ENCODE measurements at places on chromosomes 6 and 20. TPM values are rescaled to one million over a fixed set of nuclear protein-coding genes. Genes with fewer than 3 reads are reported as not detected.

The SLC17A2 gene
- total RNA-seq = not detected

The RSPH4A gene
- total RNA-seq = 2.0 TPM

The SERPINB1 gene
- total RNA-seq = 1.7 TPM

The ZSCAN26 gene
- total RNA-seq = 28.0 TPM

All from temporal lobe (tissue), 4 donors.